ENCODE measurements at places on chromosomes 16 and 17.

GRCh38 chr17:73064084-73064938 is 28.2 kb downstream of the SLC39A11 start:
- DNase-seq: no peak

- DNase-seq: peak; percentile 63
Observed at GRCh38 chr16:84266451-84266850, 26.6 kb upstream of the KCNG4 start.

DNA sequence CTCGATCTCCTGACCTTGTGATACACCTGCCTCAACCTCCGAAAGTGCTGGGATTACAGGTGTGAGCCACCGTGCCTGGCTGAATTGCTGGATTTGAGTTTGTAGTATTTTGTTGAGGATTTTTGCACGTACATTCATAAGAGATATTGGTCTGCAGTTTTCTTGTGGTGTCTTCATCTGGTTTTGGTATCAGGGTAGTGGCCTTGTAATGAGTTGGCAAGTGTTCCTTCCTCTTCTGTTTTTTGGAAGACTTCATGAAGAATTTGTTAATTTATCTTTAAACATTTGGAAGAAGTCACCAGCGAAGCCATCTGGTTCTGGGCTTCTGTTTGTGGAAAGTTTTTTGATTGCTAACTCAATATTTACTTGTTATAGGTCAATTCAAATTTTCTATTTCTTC is 26.9 kb downstream of the SPNS3 start:
- no peak for DNase-seq

- DNase-seq: no peak
Observed at GRCh38 chr17:40519089-40519775, 17.8 kb upstream of the TNS4 start.

DNA sequence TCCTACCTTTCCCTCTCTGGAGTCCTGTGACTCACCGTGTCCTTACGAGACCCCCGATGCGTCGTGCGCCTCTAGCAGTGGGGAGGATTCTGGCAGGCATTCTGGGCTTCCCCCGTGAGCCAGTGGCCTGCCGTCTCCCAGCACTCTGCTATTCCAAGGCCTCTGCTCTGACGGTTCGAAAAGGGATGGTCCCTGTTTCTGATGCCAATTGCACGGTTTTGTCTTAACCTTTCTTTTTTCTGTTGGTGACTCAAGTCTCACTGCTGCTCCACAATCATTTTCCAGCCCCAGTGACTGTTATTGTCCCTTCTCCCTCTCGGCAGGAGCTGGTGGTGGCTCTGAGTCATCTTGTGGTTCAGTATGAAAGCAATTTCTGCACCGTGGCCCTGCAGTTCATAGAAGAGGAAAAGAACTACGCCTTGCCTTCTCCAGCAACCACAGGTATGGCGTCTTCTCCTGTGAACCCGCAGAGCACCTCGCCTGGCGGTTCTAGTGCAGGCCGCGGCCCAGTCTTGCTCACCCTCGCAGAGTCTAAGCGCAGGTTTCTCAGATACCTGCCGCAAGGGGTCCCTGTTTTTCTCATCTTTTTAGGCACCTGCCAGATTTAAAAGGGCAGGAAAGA is 100.1 kb upstream of the CHMP6 start:
- DNase-seq: peak; percentile 88

GRCh38 chr16:29790949-29791844 is 646 bp downstream of the KIF22 start:
- no peak for DNase-seq

GRCh38 chr16:22139008-22139407 is 23.3 kb upstream of the SDR42E2 start:
- DNase-seq: no peak

DNA sequence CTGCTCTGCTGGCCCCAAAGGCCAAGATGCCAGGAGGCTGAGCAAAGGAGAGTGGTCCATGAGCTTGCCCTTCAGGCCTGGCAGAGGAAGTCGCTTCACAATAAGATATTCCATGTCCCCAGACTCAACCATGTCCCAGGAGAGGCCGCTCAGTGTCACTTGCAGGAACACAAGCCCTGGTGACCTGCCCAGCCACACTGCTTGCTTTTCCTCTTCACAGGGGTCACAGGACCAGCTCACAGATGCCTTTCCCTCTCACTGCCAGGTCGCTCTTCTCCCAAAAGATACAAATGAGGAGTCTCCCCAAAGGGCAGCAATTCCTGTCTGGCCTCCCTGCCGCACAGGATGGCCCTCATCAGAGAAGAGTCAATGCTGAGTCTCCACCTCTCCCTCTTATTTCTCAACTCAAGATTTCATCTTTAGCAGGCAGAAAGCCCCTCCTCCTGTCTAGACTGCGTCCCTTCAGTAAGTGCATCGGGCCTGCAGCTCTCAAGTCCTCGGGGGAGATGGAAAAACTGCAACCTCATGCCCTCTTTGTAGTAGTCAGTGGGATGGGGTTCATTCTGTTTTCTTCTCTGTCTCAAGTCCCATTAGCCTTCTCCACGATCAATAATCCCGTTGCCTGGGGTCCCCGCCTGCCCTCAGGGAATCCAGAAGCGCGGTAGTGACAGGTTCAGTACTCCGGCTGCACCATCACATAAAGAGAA is 5.0 kb downstream of the JUP start:
- DNase-seq: no peak

- no peak for DNase-seq
Observed at GRCh38 chr16:64882078-64882784, 239.6 kb downstream of the CDH11 start.

- no peak for DNase-seq
Observed at GRCh38 chr17:79919164-79919585, 79.9 kb upstream of the CBX4 start.

GRCh38 chr16:58462089-58462488 is 37.9 kb upstream of the NDRG4 start:
- DNase-seq: no peak

- DNase-seq: no peak
Observed at GRCh38 chr17:30922235-30923030, 688 bp downstream of the ADAP2 start.

DNA sequence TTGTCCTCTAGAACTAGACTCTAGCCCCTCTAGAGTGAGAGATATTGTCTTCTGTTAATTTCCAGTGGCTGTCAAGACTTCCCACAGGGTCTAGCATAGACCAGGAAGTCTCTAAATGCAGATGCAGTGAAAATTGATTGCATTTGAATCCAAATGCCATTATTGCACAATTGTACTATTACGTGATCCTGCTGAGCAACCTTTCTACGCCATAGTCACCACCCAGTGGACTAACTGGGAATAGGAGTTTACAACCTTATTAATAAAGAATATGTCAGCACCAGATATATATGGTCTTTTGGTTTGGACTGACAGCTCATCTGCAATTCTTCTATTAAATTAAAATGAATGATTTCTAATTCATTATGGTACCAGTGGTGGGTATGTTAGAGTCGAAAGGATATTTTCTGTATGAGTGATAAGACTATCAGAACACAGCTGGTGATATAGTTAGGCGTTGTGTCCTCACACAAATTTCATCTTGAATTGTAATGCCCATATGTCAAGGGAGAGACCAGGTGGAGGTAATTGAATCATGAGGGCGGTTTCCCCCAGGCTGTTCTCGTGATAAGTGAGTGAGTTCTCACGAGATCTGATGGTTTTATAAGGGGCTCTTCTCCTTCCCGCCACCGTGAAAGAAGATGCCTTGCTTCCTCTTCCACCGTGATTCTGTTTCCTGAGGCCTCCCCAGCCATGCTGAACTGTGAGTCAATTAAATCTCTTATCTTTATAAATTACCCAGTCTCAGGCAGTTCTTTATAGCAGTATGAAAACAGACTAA is 138.9 kb upstream of the CA10 start:
- DNase-seq: no peak

GRCh38 chr16:1188432-1189189 is 35.7 kb downstream of the CACNA1H start:
- DNase-seq: peak; percentile 16

GRCh38 chr17:6928193-6928592 is 67.7 kb upstream of the ALOX12 start:
- DNase-seq: no peak

DNA sequence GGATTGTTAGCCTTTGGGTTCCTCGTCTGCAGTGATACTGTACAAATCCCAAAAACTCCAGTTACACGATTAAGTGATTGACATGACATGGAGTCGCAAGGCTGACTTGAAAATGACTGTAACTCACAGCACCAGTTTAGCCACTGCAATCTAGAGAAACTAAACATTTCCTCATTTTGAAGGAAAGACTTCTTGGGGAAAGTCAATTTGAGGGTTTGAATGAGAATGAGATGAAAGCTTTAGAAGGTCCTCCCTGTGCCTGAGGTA is 4.8 kb downstream of the BANP start:
- no peak for DNase-seq

DNA sequence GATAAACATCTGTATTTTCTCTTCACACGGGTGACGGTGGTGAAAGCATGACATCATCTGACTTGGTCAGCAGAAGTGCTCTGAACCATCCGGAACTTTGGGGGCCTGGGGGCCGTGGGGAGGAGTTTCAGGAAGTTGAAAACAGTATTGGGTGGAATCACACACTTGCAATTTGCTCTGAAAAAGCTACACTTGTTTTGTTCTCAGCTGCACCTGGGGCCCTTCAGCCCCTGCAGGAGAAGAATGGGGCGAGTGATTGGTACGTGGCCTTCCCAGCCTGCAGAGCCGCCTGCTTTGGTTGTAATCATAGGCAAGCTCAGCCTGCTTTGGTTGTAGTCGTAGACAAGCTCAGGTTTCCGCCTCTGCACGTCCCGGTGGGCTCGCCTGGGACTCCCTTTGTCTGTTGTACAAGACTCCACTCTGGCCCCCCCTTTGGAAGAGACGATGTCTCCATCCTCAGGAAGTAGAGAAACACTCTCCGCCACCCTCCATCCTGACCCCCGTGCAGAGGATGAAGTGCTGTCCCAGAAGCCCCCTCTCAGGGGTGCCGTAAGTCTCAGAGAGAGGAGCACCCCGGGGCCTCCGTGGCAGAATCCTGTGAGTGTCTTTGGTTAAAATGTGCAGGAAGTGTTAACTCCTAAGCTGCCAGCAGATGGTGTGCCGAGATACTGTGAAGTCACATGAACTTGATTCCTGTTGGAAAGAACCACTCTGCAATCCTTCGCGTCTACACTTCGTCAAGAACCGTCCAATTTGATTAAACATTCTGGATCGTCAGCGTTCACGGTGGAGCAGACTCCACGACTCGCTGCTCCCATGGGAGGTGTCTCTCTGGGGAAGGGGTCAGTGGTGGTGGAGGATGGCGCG is 5.4 kb downstream of the BANP start:
- DNase-seq: peak; percentile 82

DNA sequence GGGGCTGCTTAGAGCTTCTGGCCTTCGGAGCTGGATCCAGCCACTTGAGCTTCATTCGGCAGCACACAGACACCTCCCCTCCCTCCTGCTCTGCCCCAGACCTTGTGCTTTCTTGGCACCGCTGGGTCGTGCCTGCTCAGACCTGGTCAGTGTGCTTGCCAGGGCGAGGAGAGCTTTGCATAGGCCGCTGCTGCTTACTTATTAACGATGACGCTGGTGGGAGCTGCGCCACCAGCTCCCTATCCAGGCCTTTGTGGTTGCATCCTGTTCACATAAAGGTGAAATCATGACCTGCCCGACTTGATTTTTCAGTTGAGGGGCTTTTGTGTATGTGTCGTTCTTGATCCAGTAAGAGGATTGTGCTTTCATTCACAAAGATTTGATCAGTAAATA is 101.1 kb downstream of the MSI2 start:
- peak; percentile 63 for DNase-seq

- no peak for DNase-seq
Observed at GRCh38 chr17:27327397-27327796, 33.5 kb downstream of the WSB1 start.

- no peak for DNase-seq
Observed at GRCh38 chr17:79223471-79223870, 148.8 kb downstream of the ENGASE start.

DNA sequence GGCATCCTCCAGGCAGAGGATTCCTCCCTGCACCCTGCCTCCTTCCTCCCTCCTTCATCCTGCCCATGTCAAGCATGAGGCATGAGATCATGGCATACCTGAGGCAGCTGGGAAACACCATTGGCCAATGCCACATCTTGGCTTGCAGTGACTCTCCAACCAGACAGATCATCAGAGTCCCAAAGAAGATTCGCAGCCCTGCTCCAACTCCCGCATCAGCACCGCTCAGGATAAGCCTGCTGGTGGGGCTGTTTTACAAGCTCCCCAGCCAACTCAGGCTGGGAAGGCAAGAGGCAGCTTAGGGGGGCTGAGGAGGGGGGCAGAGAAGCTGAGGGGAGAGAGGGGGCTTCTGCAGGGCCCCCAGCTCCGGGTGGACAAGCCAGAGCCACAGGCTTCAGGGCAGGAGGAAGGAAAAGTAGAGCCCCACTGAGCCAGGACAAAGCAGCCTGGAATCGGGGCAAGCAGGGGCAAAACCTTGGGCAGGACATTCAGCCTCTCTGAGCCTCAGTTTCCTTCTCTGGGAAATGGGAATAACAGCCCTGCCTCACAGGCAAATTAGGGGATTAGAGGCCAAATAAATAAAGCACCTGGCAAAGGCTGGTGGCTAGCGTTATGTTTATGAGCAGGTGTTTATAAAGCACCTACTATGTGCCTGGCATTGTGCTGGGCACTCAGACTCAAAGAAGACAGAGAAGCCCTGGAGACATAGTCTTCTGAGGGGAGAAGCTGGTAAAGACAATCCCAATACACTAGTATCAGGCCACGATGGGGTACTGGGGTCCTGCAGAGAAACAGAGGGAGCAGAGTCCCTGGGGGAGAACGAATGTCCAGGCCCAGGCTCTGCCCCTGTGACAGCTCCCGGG is 88.1 kb downstream of the GOSR1 start:
- DNase-seq: no peak

DNA sequence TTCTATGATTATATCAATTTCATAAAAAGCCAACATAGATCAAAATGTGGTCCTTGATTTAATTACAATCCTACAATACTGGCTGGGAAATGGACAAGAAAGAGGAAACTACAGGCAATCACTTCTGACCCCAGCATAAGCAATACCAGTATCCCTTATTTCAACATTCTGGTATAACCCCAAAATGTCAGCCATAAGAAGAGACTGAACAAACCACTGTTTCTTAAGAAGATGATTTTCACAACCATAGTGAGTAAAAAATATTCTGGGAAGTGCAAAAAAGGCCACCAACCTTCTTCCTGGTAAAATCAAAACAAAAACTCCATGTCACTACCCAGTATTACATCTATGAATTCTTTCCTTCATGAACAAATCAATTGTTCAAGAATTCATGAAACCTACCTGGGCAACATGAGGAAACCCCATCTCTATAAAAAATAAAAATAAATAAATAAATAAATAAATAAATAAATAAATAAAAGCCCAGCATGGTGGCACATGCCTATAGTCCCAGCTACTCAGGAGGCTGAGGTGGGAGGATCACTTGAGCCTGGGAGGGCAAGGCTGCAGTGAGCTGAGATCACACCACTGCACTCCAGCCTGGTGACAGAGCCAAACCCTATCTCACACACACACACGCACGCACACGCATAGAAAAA is 7.5 kb downstream of the N4BP1 start:
- no peak for DNase-seq

GRCh38 chr17:77101521-77102410 is 39.0 kb upstream of the SEC14L1 start:
- DNase-seq: no peak

- DNase-seq: no peak
Observed at GRCh38 chr17:28384281-28385036, 13.0 kb downstream of the SARM1 start.

GRCh38 chr17:59621771-59622170 is 2.1 kb downstream of the CLTC start:
- no peak for DNase-seq
